Stimulated activated CD8-positive, alpha-beta memory T cell treated with anti-CD3 and anti-CD28 coated beads, Interleukin-7, amount 100 ng/mL, for 4 hours (primary cell): ENCODE measurements at places on chromosomes 6 and 20.

DNA sequence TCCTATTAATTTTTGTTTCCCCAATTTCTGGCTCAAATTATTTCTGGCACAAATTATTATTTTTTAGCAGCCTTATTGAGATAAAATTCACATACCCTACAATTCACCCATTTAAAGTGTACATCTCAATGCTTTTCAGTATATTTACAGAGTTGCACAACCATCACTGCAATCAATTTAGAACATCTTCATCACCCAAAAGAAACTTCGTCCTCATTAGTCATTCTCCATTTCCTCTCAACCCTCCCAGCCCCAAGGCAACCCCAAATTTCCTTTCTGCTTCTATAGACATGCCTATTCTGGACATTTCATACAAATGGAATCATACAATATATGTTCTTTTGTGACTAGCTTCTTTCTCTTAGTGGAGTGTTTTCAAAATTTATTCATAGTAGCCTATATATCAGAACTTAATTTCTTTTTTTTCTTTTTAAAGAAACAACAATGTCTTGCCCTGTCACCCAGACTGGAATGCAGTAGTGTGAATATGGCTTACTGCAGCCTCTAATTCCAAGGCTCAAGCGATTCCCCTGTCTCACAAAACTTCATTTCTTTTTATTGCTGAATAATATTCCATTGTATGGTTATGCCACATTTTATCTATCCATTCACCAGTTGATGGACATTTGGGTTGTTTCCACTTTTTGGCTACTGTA, 84.5 kb downstream of the DNAH8 start:
- no peak for DNase-seq

DNA sequence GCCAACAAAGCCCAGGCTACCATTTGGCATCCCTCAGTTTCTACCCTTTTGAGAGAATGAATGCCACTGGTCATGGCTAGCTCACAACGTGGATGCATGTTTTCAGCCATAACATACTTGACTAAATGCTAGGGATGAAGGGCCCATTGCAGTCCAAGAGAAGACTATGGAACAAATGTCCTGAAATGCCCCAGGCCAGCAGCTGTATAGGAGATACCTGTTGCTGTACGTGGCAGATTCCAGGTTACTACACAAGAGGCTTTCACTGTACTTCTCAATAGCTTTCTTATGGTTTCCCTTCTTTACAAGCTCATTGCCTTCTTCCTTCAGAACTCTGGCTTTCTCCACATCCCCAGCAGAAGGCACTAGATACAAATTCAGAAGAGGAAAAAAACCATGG, 11.7 kb downstream of the TOMM34 start:
- DNase-seq, result no peak

GRCh38 chr20:63183422-63184146, 32.3 kb downstream of the YTHDF1 start:
- DNase-seq, result no peak

- no peak for DNase-seq
Measured at GRCh38 chr20:41173791-41174341, 36.5 kb downstream of the PLCG1 start.

DNA sequence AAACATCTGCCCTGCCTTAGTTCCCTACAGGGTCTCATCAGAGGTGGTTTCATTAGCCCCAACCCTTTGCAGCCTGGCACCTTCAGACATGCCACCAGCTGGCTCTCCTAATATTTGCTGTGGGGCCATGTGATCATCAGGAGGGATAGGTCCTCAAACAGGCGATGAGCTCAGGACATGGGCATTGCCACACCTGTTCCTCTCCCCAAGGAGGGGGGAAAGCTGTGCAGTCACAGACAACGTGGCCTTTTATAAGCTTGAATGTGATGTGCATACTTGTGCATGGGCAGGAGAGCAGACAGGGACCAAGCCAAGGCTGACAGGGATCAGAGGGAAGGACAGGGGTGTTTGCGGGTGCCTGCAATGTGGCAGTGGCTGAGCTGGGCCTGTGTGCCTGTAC, 78.8 kb upstream of the ZNFX1 start:
- no peak for DNase-seq

- no peak for DNase-seq
Measured at GRCh38 chr6:120786682-120787081, 547.6 kb downstream of the TBC1D32 start.
